M059J (cell line): ENCODE measurements at places on chromosomes 13 and 19. TPM values are rescaled to one million over a fixed set of nuclear protein-coding genes. Genes with fewer than 3 reads are reported as not detected.

GRCh38 chr13:50277127-50277526 lies 261.9 kb downstream of the KCNRG start:
- no peak for DNase-seq

- DNase-seq, result no peak
Observed at GRCh38 chr19:43524922-43525835, 1.8 kb downstream of the ETHE1 start.

DNA sequence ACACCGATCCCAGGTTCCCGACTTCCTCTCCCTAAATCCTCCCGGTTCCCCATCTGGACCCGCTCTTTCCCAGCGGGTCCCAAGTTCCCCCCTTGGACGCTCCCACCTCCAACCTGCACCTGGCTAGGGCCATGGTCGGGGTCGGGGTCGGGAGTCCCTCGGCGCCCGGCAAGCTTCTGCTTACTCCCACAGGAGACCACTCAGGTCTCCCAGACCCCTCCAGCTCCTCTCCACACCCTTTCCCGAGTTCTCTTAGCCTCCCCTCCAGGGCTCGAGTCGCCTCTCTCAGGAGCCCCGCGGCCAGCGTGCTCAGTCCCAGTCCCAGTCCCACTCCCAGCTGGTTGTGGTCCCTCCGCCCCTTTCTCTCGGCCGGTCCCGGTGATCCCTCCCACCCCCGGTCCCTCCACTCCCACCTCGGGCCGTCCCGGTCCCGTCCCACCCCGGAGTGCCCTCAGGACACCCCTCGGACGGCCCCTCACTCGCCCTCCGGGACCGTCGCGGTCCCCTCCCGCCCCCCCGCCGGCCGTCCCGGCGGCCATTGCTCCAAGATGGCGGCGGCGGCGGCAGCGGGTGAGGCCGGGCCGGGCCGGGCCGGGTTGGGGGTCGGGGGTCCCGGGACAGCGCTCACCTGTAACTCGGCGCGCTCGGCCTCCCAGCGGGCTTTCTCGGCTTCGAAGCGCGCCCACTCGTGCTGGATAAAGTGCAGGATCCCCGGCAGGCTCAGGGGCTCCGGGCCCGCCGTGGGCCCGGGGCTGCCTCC lies at the start of gene FKRP:
Gene FKRP (plus strand): TSS at position 537 of the 760 bp plus-strand sequence. CDS start 9,394 bp downstream, outside the sequence.
- peak; percentile 20 for DNase-seq

DNA sequence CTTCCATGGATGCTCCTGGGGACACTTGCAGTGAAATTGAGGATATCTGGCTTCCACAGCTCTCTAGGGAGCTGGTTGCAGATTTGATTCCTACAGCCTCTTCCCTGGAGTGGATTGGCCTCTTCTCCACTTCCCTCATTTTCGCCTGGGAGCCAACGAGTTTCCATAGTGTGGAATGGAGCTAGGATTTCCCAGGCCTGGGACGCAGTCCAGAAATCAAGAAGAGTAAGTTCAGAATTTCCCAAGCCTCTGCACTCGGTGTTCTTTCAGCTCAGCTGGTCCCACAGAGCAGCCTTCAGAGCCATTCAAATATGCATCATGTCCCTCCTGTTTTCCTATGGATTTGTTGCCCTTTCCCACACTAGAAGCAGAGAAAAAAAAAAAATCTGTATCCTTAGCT lies 68.2 kb downstream of the RAP2A start:
- DNase-seq, result no peak

DNA sequence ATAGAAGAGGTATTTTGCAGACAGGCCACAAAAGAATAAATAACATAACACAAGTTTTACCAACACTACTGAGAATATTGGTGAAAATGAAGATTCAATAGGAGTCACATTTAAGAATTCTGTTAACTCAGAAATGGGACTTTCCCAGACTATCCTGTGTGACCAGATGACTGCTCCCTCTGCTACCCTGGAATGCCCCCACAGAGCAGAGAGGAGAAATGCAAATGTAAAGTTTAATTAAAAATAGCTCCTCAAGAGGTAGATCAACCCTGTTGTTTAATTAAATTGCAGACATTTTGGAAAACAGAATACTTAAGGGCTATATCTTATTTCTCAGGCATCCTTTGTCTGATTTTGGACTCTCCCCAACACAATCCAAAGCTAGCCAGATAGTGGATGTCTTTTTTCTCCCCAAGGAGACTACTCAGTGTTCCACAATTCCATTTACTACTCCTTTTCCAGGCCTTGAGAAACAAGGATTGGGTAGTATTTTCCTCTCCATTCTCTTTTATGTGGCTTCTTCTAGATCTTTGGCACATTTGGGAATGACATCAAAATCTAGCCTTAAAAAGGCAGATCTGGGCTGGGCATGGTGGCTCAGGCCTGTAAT lies 104.7 kb upstream of the TSC22D1 start:
- DNase-seq, result no peak

The S1PR5 gene
- 10.3 and 11.9 TPM in 2 replicates for total RNA-seq

The MIR17HG gene
- 0.44 and 0.62 TPM in 2 replicates for total RNA-seq
